ENCODE measurements at places on chromosomes 1 and 21.

- DNase-seq, result peak; percentile 99
These were observed 99.0 kb upstream of the ADGRL4 start for GRCh38 chr1:79105500-79105899.

DNA sequence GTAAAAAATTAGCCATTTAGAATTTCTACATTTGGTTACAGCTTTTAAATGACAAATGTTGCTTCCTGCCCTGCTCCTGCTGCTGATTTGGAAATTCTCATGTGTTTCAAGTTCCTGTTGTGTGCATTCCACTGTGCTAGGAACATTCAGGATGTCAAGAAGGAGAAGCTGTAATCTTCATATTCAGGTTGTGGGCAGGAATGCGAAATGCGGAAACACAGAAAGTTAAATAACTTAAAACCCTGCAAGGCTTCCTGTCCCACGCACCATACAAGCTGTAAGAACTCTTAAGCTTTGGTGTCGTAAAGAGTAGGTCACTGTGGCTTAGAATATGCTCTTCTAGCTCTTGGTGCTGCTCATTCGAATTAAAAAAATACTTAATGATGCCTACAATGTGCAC, 52.6 kb downstream of the S100B start:
- no peak for DNase-seq

GRCh38 chr1:236980673-236981072, 23.6 kb downstream of the MT1HL1 start:
- no peak for DNase-seq

DNA sequence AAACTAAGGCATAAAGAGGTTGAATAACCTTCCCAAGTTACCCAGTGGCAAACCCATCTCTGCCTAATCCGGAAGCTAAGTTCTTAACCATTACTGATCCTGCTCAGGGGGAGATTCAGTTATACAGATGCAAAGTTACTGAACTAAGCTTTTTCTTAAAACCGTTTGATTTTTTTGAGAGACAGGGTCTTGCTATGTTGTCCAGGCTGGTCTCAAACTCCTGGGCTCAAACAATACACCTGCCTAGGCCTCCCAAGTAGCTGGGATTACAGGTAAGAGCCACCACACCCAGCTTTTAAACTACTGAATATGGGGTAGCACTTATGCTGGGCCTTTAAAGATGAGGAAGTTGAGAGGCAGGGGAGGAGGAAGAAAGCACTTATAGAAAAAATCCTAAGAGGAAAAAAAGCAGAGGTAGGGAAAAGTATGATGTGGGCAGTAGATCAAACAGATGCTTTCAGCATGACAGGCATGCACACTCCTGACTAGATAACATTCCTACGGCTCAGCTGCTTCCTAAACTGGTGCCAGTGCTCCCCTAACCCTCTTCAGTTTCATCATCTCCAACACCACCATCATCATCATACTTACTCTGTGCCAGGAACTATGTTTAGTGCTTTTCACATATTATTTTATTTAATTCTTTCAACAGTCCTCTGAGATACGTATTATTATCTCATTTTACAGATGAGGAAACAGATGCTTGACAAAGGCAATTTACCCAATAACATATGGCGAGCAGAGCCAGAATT, 5.8 kb downstream of the PAFAH2 start:
- DNase-seq, result peak; percentile 19

GRCh38 chr1:151504759-151505158, 6.4 kb upstream of the CGN start:
- no peak for DNase-seq

DNA sequence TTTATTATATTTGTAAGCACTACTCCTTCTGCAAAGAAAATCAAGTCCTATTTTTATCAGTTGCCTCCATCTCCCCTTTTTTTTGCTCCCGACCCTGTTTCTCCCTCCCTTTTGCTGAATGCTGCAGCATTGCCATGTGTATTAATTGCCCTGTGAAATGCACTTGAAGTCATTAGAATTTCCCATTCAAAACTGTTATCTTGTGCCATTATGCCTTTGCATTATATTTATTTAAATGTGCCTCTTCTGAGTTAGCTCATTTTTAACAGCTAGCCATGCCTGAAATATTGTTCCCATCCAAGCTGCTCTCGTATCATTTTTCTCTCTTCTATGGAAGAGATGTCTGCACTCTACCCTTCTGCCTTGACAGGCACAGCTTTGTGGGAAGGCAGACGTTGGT, 404.0 kb upstream of the PLXNA2 start:
- no peak for DNase-seq

- DNase-seq, result no peak
These were observed 184.1 kb downstream of the URB2 start for GRCh38 chr1:229810140-229810539.

DNA sequence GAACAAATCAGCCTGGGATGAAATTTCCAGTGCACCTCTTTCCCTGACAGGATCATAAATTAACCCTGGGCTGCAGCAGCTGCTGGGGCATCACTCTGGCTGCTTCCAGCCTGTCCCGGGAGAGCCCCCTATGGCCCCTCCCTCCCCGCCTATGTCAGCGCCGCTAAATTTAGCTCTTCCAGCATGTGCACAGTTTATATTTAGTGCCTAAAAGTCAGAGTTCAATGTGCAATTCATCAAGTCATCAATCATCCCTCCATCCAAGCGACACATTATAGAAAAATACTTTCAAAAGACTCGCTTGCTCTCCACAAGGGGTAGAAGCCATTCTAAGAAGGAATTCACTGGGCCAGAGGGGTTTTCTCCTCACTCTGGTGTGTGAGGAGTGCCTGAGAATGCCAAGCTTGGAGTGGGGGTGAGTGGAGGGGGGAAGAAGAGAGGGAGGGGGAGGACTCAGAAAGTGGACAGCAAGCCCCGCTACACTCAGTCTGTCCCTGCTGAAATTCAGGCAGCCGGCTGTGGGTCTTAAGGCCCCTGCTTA, 37.4 kb downstream of the XCL1 start:
- DNase-seq, result no peak

DNA sequence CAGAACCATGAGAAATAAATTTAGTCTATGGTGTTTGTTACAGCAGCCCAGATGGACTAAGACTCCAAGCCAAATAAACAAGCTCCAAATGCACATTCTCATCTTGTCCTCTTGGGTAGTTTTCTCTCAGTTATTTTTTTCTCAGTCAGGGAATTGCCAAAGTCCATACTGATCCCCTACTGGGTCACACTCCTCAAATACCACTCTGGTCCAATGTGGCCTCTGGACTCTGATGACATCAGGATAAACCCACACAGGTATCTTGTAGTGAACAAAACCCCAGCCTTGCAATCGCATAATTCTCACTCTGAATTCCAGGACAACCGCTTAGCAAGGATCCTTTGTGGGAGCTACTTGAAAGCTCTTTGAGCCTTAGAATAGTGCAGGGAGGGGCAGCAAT, 248.4 kb upstream of the JUN start:
- no peak for DNase-seq

DNA sequence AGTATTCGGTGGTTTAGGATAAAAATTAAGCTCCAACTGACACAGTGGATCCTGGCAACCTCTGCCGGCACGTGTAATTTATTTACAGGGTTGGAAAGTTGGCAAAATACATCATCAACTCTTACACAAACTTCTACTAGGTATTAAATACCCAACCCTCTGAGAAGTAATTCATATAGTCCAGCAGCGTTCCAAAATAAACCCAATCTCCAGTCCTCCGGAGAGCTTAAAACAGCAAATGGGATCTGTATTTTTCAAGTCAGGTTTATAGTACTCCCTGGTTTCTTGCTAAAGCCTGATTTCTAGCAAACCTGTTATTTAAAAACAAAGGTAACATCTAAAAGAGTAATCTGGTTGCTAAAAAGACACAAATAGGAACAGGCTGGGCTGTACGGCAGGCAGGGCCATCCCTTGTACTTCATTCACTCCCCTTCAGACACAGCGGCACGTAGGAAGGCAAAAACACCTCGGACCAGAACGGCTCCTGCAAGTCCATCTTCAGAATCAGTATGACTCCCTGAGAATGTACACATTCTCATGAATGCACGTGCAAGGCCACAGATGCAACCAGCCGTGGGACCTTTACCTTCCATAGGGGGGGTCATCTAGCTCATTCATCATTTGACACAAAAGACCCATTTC, 8.6 kb downstream of the GLIS1 start:
- DNase-seq, result no peak

Data from epithelial cell of esophagus (primary cell).